ENCODE measurements at places on chromosomes 1 and 21.

- peak; percentile 45 for DNase-seq
Observed at GRCh38 chr1:29258976-29259801, 22.9 kb downstream of the PTPRU start.

DNA sequence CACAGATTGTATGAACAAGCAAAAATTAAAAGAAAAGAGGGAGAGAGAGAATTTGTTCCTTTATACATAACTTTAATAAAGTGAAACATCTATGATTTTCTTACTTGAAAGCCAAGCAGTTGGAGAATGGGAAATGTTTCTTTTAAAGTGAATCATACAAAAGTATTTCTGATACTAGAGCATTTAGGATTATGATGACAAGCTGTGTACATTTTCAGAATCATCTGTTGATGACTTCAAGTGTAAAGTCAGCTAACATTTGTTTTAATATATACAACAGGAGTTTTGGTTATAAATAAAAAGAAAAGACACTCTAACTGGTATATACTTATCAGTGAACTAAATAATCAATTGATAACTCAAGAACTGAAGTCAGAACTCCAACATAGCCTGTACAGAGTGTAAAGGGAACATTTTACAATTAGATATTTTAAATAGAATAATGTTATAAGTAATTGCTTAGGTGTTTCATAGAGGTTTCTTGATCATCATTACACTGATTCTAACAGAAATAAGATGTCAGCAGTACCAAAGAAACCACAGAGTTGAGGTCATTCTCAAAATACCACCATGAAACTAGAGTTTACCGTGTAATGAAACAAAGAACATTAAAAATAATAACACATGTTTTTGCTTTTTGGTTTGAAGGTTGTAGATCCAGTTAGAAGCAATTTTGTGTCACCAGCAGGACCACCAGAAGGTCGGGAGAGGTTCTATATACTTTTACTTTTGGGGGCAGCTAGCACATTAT is 103.4 kb downstream of the COL24A1 start:
- no peak for DNase-seq

DNA sequence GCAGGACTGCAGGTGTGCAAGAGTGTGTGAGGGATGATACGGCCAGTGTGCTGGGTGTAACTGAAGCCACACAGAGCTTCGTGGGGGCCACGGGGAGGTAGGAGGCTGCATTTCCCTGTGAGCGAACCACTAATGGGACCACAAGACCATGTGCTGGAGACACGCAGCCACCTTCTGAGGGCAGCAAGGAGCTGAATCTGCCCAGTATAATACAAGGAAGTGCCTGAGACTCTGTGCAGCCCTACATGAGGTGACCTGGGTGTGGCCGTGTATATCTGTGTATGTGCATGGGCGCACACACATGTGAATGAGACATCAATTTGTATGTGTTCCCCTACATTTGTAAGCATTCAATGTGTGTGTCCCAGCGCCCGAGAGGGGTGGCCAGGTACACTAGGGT is 50.8 kb downstream of the CHD5 start:
- DNase-seq, result no peak

DNA sequence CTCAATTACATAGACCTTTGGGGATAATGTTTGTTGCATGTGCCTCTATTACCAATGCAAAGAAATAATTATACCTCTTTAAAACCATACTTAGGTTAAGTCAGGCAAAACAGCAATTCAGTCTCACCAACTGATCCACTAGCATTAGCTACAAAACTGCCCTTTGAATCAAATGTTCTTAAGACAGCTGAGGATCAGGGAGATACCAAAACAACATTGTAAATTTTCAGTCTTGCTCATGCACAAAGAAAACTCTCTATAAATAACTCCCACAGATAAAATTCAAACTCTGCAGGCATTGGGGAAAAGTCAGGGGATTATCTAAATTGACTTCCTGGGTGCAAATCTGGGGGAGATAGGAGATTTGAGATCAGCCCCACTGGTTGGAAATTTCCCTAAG is 100.9 kb upstream of the DPT start:
- no peak for DNase-seq

DNA sequence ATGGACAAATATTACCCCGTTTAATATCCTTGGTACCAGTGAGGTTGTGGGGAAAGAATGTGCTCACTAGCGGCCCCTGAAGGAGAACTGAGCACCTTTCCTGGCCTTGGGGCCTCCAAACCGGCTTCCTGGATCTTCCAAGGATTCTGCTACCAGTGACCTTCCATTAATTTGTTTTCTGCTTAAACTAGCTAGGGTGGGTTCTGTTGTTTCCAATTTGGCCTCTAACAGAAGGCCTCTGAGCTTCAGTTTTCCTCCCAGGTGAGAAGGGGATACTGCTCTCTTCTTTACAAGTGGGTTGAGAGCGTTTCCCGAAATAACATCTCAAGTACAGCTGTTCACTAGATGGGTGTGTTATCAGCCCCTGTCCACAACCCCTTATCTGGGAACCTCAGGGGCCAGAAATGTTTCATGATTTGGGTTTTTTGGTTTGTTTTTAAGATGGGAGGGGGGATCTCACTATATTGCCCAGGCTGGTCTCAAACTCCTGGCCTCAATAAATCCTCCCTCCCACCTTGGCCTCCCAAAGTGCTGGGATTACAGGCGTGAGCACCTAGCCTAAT is 16.9 kb upstream of the IFNGR2 start:
- no peak for DNase-seq

GRCh38 chr1:206101351-206102045 is 15.7 kb downstream of the AVPR1B start:
- no peak for DNase-seq

DNA sequence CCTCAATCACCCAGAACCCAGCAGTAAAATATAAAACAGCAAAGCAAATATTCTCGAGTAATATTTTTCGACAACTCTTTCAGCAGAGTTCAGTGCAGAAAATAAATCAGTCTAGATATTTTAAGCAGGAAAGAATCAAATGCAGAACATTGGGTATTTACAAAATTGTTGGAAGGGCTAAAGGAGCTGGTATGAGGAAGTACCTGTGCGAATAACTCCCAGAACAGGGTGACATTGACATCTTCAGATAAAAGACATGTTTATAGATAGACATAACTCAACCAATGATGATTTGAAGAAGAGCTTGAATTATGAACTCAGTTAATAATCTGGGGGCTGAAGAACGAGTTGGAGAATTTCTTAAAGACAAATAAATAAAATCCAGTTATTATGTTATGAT is 6.4 kb downstream of the AXDND1 start:
- no peak for DNase-seq

- no peak for DNase-seq
Observed at GRCh38 chr1:112143871-112144441, 154.5 kb upstream of the KCND3 start.

- DNase-seq, result peak; percentile 83
Observed at GRCh38 chr1:119859647-119860046, 36.7 kb downstream of the ADAM30 start.

GRCh38 chr1:243923292-243924171 is 73.5 kb upstream of the AKT3 start:
- DNase-seq, result no peak

DNA sequence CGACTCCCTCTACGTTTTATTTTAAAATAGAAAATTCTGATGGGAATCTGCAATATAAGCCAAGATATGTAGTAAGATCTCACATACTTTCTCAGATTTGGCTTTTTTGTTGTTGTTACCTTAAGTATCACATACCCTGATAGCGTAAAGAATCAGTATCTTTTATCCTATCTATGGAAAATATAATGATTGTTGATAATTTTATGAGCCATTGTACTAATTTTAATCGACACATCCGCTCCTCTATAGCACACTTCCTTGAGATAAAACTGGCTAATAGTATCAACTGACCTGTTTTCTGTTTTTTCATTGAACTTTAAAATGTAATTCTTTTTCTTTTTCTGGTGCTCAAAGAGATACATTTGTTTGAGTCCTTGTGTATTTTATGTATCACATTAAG is 118.7 kb downstream of the NFIA start:
- no peak for DNase-seq

- no peak for DNase-seq
Observed at GRCh38 chr1:203381151-203381751, 30.3 kb upstream of the FMOD start.

DNA sequence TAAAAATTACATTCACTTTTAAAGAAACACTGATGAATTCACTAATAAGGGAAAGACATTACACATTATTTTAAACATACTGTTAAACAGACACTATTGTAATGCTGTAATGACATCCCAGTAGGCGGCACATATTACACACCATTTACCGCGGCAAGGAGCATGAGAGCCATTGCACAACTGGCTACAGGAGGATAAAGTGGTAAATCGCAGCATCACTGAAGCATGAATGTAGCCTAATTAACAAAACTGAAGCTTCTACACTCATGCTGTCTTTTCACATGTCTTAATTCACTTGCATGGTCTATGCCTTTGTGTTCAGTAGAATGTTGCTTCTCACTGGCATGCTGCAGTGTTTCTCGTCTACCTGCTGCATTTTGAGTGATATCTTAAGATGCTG is 1046.0 kb downstream of the MRPL39 start:
- DNase-seq, result no peak

- peak; percentile 58 for DNase-seq
Observed at GRCh38 chr1:225848030-225848955, 33.9 kb downstream of the TMEM63A start.

DNA sequence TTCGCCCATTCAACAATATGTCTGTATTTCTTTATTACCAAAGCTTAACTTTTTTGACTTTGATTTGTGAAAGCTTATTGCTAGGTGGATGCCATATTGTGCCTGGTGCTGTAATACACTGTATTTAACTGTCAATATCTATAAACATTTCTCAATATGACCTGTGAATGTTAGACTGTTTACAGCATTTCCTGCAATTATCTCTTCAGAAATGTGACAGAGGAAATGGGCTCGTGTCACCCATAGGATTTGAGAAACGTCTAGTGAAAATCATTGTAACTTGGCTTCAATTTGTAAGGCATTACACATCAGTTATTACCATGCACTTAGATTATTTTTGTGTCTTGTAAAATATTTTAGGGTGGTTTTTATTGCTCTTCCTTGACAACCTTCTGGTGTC is 237.8 kb upstream of the ADGRL2 start:
- DNase-seq, result no peak

GRCh38 chr21:46222436-46223116 is 6.0 kb downstream of the LSS start:
- no peak for DNase-seq

Data from DND-41 (cell line).